CD4-positive, alpha-beta T cell treated with Interleukin-6 at 100 ng/mL for 8 hours (primary cell): ENCODE measurements at places on chromosomes 1 and 21.

DNA sequence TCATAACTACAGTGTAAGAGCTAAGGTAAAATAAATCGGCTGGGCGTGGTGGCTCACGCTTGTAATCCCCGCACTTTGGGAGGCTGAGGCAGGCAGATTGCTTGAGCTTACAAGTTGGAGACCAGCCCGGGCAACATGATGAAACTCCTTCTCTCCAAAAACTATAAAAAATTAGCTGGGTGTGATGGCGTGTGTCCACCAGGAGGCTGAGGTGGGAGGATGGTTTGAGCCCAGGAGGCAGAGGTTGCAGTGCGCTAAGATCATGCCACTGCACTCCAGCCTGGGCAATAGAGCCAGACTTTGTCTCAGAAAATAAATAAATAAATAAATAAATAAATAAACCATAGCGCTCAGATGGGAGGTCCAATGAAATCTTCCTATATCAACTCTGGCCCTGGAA lies 16.7 kb upstream of the FAM110D start:
- DNase-seq, result no peak

DNA sequence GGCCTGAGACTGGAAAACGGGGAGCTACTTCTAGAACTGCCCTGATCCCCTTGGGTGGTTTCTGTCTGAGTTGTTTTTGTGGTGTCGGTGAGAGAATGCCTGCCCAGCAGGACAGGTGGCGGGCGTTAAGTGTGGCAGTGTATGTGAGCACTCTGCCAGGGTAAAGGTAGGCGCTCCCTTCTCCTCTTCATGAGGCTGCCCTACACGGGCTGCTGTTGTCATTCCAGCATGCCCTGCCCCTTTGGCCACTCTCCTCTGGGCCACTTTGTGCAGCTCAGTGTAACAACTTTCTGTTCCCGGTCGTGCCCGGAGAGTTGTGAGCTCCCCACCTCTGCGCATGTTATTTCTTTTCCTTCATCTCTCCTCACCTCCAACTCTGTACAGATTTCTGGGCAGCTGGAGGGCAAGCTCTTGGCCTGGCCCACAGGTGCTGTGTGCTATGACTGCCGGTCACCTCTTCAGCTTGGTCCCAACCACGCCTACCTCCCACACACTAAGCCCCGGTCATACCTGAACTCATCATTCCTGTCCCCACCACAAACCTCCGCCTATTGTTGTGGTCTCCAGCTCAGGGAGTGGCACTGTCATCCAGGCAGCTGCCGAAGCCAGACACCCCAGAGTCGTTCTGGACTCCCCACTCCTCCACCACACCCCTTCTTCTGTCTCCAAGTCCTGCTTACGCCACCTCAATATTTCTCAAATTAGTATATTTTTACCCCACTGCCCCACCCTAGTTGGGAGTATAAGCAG lies 69.0 kb downstream of the GADD45A start:
- DNase-seq, result no peak

DNA sequence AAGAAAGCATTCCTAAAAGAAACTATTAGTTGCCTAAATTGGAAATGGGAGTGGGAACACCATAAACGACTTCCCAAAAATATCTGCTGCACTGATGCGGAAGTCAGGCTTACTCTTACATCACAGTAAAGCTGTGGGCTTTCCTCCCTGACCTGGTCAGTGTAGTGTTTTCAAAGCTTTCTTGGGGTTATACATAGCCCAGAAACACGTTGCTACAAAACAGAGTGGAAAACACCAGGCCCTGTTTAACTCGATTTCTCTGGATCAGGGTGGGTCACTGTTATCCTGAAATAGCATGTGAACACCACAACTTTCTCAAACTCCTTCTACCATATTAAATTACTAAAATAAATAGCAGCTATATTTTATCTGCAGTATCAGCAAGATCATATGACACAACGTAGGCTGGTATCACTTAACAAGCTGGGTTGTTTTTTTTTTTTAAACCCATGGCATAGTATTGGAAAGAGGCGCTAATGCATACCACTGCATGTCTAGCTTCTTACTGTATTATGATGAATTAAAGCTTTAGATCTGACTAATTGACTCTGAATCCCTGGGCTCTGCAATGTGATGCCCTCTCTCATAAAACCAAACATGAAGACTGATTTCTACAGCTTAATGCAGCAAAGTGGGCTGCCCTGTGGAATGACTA lies 184.6 kb downstream of the TGFB2 start:
- DNase-seq, result no peak

GRCh38 chr1:77631751-77632150 lies 50.7 kb downstream of the ZZZ3 start:
- no peak for DNase-seq

DNA sequence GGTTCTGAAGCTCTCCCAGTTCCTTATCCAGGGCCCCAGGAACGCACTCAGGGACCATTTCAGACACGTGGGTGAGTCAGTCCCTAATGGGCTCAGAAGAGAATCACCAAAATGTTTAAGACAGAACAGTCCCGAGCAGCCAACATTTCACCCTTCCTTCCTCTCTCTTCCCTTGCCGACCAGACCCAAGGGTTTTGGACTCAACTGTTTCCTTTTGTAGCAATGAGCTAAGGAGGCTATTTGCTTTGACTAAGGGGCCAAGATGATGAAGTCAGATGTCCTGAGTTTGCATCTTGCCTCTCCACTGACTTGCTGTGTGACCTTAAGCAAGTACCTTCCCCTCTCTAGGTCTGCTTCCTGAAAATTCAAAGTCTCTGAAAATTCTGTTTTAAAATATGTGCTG lies 472.3 kb upstream of the VAMP3 start:
- no peak for DNase-seq

GRCh38 chr21:42089665-42090310 lies 18.7 kb downstream of the UMODL1 start:
- DNase-seq, result no peak

DNA sequence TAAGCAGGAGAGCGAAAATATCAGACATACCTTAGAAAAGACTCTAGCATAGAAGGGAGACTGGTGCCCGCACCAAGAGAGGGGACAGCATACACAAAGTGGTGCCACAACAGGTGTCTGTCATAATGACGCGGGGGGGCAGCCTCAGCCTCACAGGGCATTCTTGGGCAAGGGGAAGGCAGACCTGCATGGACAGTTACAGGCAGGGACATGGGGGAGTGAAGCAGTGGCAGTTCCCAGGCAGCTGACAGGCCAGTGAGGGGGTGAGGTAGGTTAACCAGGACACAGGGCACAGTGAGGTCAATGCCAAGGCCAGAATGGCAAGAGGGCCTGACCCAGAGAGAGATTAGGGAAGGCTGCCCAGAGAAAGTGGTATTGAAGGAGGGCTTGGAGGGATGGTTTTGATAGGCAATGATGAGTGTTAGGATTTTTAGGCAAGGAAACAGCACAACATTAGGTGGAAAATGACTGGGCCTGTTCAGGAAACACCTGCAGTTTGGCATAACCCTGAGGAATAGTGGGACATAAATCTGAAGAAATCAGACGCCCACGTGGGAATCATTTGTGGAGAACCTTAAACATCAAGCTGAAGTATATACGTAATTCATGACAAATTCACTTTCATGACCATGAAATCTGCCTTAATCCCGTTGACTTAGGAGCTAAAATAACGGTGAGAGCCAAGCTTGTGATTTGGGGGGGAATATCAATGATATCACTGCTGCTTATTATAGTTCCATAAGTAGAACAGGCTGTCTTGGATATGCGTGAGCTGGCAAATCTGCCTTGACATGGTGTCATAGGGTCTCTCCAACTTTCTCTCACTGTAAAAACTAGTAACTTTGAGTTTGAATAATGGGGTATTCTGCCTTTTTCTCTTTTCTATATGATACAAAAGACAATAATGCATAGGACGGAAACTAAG lies 8.9 kb downstream of the PTPN14 start:
- DNase-seq, result no peak

DNA sequence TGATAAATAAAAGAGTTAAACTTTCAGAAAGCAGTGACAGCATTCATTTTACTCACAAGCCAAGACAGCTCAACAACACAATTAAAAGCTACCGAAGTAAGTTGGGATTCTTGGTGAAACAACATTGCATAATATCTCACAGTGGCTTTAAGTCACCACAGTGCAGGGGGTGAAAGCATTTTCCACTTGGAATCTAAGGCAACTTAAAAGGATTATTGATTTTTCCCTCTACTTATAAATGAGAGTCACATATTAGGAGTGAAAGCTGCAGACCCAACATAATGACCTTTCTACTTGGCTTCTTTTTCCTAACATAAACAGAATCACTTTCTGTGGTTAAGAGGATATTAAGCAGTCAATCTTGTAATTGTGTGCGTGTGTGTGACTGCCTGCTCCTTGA lies 536.6 kb upstream of the CXADR start:
- DNase-seq, result no peak

GRCh38 chr1:57826535-57826934 lies 402.7 kb upstream of the DAB1 start:
- no peak for DNase-seq

- DNase-seq, result no peak
Observed at GRCh38 chr1:84379138-84379916, 19.0 kb upstream of the DNASE2B start.

- DNase-seq, result no peak
Observed at GRCh38 chr1:11990303-11991032, 10.2 kb downstream of the MFN2 start.

- DNase-seq, result peak; percentile 38
Observed at GRCh38 chr1:116763787-116764465, 9.7 kb downstream of the CD2 start.

GRCh38 chr1:234849832-234850231 lies 239.9 kb upstream of the IRF2BP2 start:
- DNase-seq, result no peak

- no peak for DNase-seq
Observed at GRCh38 chr21:42939582-42940413, 14.4 kb upstream of the ERVH48-1 start.

DNA sequence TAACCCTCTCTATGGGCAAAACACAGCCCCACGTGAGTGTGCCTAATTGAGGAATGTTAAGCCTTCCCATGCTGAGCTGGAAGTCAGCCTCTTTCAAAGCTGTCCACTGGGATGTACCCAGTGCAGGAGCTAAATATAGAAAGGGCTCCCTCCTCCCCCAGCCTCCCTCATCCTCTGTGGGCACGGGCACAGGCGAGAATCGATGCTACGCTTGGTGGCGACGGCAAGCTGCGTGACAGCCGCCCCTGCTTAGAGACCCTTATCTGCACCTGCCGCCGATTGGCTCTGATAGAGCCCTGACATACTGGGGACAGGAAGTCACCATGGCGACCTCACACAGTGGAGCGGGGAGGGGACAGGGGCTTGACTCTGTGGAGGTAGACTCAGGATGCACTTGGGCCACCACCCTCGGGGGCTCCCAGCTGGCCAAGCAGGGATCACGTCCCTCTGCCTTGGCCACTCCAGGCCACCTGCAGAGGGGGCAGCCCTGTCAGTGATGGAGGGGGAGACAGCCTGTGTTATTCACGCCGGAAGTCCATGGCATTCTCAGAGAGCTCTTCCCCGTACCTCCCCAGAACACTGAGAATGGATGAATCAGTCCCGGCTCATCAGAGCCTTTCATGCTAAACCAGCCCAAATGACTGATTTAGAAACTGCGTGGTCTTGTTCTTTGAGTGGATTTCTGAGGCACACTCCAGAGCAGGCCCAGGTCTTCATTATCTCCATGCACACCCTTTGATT lies 84.8 kb downstream of the KCND3 start:
- DNase-seq, result no peak

DNA sequence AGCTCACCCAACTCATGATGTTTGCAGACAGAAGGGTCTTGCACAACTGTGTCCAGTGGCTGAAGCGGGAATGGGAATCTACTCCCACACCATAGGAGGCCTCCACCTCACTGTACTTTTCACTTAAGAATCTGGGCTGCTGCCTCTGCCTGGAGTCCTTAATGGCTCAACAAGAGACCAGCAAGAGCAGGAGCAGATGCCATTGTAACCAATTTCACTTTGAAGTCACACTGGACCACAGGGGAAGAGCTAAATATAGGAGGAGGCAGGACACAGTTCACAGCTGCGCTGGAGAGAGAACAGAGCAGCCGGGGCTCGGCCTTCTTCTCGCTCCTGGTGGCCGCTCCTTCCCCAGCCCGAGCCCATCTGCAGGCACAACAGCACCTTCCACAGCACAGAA lies 120.4 kb downstream of the SIPA1L2 start:
- no peak for DNase-seq

DNA sequence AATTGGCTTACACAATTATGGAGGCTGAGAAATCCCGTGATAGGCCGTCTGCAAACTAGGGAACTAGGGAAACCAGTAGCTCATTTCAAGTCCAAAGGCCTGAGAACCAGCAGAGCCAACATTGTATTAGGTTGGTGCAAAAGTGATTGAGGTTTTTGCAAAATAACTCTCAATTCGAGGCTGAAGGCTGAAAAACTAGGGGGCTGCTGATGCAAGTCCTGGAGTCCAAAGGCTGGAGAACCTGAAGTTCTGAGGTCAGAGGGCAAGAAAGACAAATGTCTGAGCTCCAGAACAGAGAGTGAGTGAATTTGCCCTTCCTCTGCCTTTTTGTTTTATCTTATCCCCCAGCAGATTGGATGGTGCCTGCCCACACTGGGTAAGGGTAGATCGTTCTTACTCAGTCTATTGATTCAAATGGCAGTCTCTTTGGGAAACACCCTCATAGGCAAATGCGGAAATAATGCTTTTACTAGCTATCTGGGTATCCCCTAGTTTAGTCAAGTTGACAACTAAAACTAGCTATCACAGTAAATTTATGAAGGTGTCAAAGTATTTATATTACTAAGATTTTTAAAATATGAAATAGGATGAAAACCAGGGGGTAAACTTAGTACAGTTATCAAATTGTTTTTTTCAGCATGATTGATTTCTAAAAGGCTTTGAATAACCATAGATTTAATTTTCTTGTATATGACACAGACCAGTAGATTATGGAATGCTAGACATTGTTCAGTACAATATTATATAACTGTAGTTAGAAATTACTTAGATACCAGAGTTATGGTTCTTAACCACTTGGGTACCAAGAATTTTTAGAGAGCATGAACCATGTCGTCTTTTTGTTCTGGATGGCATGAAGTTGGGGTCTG lies 15.4 kb downstream of the RABGAP1L start:
- DNase-seq, result no peak

- no peak for DNase-seq
Observed at GRCh38 chr1:151981178-151981525, 12.5 kb downstream of the S100A10 start.

GRCh38 chr1:56808410-56808809 lies 10.8 kb downstream of the FYB2 start:
- DNase-seq, result no peak

- DNase-seq, result no peak
Observed at GRCh38 chr1:116874733-116875249, 34.9 kb upstream of the PTGFRN start.

- DNase-seq, result no peak
Observed at GRCh38 chr1:218852527-218852926, 321.2 kb upstream of the LYPLAL1 start.
